NCI-H1694 treated with DMSO at 0.1 percent for 48 hours (cell line): ENCODE measurements at places on chromosomes 1 and 21.

DNA sequence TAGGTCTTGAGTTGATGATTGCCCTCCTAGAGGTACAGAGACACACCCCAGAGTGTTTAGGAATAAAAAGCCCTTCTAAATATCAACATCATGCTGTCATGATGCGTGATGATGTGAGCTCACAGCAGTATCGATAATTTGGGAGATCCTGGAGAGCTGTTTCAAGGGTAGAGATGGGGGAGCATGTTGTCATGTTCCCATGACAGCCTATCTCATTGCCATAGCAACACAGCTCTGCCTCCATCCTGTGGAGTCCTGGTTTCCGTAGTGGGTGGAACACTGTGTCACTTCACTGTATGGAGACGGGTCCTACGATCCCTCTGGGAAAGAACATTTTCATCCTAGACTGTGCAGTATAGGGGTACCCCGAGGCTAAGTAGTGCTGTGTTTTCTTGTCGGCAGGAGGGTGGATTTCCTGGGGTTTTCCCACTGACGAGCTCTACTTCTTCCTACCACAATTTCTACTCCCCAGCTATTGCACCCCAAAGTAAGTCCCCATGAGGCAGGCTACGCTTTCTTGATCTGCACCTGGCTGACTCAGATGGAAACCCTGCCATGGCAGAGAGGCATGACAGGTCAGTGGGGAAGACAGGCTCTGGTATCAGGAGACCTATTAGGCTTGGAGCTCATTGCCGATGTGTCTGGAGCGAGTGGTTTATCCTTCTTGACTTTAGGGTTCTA is 7.2 kb downstream of the KISS1 start:
- no peak for DNase-seq

- DNase-seq, result no peak
Observed at GRCh38 chr21:43652616-43653015, 6.7 kb downstream of the HSF2BP start.

- DNase-seq, result no peak
Observed at GRCh38 chr1:41648844-41649243, 164.4 kb upstream of the EDN2 start.

- DNase-seq, result no peak
Observed at GRCh38 chr1:214859647-214860046, 222.9 kb upstream of the KCNK2 start.

DNA sequence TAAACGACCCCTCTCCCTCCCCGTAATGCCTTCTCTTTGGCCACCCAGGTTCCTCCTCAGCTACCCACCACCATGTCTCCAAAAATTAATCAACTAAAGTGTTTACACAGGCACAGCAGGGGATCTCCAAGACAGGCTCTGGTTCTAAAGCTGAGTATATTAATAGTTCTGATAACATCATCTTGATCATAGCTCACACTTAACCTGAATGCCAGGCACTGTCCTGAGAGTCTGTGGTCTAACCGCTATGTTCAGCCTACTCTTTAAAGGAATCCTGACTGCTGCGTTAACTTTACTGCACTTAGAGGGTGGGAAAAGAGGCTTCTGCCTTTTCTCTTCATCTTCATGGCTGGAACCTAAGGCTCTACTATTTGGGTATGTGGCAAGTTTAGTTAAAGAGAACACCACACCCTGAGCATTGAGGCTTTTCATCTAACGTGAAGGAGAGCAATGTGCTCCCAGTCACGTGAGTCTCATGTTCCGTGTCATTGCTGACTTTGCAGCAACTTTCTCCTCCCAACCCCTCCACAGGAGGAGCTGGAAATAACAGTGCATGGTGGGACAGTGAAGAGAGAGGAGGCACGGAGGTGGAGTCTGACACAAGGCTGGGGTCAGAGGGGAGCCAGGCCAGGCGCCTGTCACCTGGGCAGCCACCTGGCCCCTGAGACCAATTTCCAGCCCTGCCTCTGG is 86.4 kb downstream of the FAM78B start:
- no peak for DNase-seq
